ENCODE measurements at places on chromosomes 12 and 14.

GRCh38 chr12:72658615-72659014 lies 386.4 kb downstream of the TRHDE start:
- no peak for DNase-seq

GRCh38 chr12:99413751-99414150 lies 233.8 kb upstream of the GARIN6 start:
- DNase-seq, result no peak

DNA sequence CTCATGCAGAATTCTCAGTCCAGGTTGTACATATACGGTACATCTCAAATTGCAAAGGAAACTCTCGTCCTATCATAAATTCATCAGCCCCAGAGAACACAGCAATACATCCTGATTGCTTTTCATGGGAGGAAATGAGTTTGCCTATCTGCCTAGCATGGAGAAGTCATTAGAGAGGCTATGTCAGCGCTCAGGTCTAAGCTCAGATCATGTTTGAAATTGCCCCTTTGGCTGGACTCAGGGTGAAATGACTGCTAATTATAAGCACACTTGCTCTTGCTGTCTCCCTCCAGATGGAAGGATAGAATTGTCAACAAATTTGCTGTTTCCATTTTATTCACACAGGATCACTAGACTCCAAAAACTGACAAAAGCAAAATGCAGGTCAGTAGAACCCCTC lies 178.4 kb downstream of the RIMBP2 start:
- no peak for DNase-seq

DNA sequence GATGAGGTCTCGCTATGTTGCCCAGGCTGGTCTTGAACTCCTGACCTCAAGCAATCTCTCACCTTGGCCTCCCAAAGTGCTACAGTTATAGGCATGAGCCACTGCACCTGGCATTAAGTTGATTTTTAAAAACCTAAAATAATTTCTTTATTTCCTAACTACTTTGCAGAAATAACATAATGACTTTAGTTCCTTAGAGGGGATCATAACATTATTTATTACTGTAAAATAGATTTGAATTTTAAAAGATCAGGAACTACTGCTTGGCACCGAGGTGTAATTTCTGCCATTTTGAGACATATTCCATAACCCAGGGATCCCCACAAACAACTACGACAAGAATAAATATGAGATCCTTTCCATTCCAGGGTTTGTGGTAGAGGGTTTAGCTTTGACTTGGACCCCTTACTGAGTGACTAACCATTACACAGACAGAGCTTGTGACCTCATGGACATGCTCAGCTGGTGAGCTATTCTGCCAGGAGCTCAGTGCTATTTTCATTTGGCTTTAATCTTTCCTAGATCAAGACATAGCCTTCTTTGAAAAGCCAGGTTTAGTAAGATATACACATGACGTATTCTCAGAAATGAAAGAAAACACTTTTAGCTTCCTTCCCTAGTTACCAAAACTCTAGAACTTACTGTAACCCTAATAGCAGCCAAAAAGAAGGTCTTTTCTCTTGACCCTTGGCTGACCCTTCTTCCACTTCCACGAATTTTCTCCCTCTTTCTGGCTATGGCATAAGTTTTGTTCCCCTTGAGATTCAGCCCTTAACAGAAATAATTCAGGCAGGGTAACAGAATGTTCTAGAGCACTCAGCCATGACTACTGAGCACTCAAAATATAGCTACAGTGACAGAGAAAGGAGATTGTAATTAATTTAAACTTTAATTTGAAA lies 75.1 kb upstream of the NUDT4 start:
- DNase-seq, result no peak

- DNase-seq, result peak; percentile 54
These were observed 24.8 kb downstream of the FOS start for GRCh38 chr14:75303381-75303789.

GRCh38 chr12:128755566-128755965 lies 68.2 kb downstream of the SLC15A4 start:
- no peak for DNase-seq

GRCh38 chr14:75832621-75833297 lies 149.0 kb downstream of the TGFB3 start:
- no peak for DNase-seq

DNA sequence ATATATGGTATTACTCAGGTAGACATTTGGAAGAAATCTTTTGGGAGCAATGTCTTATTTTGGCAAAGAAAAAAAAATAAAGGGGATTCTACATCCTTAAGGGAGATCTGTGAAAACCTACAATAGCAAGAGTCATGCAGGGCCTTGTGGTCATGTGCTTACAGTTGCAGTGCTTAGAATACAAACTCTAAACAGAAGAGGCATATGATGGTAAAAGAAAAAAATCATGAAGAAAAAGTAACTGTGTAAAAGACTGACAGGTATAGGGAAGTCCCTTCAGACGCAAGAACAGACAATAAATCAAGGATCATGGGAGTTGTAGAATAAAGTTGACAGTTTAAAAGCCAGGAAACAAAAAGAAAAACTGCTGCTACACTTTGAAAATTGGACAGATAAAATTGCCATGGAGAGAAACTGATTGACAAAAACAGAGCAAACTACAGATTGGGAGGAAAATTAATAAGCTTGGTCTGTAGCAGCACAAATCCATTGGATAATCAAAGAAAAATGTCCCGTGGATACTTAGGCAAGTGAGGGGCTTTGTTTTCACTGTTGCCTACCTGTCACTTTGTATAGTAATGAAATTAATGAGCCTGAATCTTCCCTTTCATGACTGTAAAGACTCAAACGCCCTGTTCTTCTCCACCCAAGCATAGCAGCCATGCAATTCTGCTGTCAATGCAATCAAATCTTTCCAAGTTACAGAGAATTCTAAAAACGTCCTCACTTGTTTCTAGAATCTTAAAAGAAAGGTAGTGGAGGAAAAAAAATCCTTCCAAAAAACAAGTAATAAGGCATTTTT lies 402.0 kb downstream of the SYT1 start:
- no peak for DNase-seq

- DNase-seq, result no peak
These were observed 107.5 kb upstream of the FAR2 start for GRCh38 chr12:29041621-29042020.

- DNase-seq, result no peak
These were observed 22.2 kb downstream of the A2ML1 start for GRCh38 chr12:8844665-8845064.

DNA sequence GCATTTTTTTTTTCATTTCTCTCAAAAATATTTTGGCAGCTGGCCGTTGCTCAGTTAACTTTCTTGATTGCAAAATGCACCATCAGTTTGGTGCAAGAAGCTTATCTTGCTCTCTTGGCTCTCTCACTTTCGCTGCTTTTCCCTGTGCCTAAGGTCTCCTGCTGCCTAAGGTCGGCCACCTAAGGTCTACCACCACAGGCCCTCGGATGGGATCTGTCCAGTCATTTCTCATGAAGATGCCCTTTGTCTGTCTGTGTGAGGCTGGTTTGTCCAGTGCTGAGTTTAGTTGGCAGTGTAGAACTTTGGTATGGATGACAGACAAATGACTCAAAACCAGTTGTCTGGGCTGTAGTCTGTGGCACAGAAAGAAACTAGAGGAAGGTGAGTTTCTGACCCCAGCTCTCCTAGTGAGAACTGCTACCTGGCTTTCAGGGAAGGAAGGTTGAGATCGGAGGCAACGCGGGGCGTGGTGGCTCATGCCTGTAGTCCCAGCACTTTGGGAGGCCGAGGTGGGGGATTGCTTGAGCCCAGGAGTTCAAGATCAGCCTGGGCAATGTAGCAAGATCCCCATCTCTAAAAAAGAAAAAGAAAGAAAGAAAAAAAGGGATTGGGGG lies 2.6 kb downstream of the MLXIP start:
- DNase-seq, result no peak

- DNase-seq, result peak; percentile 52
These were observed 82.2 kb downstream of the PPP2R5C start for GRCh38 chr14:101843665-101844064.

DNA sequence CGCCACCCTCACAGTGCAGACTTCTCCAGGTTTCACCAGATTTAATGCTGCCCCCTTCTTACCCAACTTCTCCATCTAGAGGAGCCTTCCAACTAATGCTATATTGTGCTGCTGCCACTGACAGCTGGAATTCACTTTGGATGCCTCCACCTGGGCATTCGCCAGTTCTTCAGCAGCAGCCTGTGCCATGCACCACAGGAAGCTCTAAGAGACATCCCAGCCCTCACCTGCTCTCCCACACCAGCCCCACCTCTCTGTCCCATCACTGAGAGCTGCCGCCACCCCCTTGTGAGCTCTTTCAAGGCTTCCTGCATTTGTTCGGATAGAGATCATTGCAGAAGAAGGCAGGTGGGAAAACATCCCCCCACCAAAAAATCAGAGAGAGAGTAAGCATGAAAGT lies 4.6 kb upstream of the KRT2 start:
- DNase-seq, result no peak

DNA sequence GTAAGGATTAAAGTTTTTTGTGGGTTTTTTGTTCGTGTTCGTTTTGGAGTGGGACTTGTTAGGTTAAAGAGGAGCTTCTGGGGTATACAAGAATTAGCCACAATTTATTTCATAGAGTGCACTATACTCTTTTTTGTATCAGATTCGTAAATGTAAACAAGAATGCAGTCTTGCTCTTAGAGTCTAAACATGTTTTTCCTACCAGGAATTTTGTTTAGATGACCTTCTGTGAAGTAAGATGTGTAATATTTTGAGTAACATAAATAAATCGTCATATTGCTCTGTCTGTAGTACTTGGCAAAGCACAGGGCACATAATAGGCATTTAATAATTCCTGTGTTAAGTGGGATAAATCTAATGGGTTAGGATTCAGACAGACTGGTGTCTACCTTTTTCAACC lies 9.6 kb downstream of the CNOT2 start:
- no peak for DNase-seq

DNA sequence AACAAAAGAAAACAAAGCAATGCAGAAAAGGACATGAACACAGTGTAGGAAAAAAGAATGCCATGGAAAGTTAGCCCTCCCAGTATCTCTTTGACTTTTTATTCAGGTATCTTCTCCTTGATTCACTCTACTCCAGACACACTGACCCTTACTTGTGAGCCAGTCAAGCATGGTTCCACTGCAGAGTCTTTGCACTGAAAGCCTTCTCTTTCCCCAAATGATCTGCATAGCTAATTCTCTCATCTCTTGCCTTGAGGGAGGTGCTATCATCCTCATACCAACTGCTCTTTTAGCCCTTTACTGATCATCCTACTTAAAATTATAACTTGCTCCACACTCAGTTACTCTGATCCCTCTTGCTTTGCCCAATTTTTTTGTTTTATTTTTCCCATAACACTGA lies 101.2 kb upstream of the SLC16A7 start:
- no peak for DNase-seq

GRCh38 chr14:61537563-61538463 lies 157.5 kb upstream of the HIF1A start:
- DNase-seq, result peak; percentile 44

DNA sequence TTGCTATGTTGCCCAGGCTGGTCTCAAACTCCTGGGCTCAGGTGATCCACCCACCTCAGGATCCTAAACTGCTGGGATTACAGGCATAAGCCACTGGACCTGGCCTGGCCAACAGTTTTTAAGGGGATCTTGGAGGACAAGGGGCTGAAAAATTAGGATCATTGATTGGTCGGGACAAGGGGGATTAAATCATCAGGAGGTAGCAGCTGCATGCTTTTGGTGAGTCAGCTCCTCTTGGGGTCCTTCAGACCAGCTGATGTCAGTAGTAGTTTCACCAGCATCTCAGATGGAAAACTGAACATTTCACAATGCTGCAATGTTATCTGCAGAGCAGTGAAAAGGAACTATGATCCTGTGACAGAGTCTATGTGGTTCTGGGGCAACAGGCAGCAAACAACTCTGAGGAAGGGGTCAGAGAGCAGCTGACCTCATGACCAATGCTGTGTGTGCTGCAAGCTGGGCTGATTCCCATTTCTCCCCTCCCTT lies 6.3 kb downstream of the LRRC74A start:
- no peak for DNase-seq

DNA sequence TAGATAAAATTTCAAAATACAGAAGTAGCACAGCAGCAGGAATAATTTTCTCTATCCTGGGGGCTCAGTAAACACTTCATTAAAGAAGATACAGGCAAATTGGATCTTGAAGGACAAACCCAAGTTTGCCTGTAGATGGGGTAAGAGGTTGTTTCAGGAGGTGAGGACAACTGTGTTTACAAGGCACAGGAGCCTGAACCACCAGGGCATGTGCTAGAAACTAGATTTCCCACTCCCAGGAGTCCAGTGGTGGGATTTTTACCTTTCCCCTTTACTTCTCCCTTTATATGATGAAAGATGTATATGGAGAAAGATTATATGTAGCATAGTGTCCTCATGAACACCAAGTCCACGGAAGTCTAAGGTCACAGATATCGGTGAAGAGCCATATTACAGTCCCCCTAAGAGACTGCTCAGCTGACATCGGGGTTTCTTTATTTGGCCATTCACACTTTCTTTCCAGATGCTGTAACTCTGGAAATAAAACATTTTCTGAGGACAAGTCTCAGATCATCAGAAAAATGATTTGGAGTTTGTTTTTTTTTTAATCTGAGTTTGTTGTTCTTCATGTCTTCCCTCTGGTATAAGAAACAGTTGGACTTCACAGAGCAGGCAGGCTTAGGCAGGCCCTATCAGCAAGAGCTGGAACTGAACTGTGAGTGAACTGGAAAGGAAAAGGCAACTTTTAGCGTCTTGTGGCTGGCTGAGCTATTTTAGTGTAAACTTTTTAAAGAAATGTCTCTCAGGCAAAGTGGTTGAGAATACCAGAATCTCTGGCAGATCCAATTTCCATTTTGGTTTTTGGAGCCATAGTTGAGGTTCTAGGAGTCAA lies 8.0 kb upstream of the EVL start:
- no peak for DNase-seq

- DNase-seq, result no peak
These were observed 27.1 kb upstream of the PRMT8 start for GRCh38 chr12:3463921-3464320.

GRCh38 chr12:40078266-40078665 lies 27.6 kb downstream of the SLC2A13 start:
- no peak for DNase-seq

DNA sequence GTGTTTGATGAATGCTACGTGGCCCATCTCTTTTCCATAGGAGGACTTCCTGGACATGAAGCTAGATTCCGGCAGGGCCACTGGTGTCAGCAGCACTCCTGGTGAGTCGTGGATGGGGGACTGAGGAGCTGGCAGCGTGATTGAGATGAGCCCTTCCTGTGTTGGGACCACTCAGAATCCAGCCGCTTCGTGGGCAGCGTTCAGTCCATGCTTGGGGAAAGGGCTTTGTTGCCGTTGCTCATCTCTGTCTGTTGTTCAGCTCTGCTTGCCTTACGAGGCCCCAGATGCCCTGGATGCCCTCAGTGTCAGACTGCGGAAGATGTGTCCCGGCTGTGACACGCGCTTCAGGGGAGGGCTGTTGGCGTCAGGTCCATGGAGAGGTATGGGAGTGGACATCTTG lies 127.1 kb upstream of the RTL1 start:
- DNase-seq, result no peak

GRCh38 chr14:90087433-90087832 lies 25.6 kb downstream of the KCNK13 start:
- DNase-seq, result no peak

GRCh38 chr14:86604561-86604960 lies 1074.6 kb downstream of the FLRT2 start:
- DNase-seq, result no peak
